DMS79 treated with DMSO at 0.1 percent for 48 hours (cell line): ENCODE measurements at places on chromosomes 2 and 18.

GRCh38 chr2:208618220-208618619 lies 211.6 kb downstream of the PTH2R start:
- no peak for DNase-seq

DNA sequence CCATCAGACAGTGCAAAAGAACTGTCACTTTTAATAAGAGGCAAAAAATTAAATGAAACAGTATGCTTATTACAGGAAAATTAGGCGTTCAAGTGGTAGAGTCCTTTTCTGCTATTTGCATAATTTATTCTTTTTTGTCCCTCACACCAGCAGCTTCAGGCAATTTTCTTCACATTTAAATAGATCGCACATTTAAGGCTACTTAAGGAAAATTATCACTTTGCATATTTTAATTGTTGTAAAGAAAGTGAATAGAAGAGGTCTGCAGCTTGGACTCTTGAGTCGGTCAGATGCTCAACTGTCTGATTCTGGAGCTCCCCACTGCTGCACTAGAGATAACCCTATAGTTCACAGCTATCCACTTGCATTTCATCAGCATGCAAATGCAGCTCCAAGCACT lies 141.3 kb downstream of the FIGN start:
- no peak for DNase-seq

GRCh38 chr2:7997279-7997678 lies 684.6 kb upstream of the ID2 start:
- no peak for DNase-seq

DNA sequence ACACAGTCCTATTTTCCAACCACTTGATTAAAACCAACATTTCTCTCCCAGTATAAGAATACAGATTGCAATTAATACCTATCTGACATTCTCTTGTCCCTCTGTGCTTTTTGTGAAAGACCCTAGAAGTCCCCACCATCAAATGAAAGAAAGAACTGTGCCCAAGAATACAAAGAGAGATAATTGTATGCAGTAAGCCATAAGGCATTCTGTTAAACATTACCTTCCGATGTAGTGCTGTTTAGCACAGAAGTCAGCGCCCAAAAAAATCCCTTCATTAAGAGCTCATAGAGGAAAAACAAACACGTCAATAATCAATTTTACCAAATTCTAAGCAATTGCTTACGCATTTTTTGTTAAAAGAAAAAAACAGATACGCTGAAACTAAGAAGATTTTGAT lies 41.1 kb downstream of the ZNF516 start:
- DNase-seq: no peak

DNA sequence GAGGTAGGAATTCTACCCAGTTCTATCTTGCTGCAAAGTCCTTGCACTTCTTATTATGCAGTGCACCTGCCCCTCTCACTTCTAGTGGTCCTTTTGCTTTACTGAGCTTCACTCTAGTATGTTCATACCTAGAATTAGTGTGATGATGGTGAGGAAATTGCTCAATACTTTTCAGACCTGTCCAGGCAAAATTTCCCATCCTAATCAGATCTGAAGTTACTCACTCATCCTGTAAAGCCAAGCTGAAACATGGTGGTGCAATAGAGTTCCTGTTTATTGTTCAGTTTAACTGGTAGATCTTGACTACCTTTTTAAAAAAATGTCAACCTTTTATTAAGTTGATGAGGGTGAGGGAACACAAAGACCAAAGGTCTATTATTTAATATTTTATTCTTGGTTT lies 12.6 kb upstream of the FIGN start:
- DNase-seq: no peak

GRCh38 chr2:190540048-190540447 lies 5.5 kb upstream of the NEMP2 start:
- DNase-seq: no peak

DNA sequence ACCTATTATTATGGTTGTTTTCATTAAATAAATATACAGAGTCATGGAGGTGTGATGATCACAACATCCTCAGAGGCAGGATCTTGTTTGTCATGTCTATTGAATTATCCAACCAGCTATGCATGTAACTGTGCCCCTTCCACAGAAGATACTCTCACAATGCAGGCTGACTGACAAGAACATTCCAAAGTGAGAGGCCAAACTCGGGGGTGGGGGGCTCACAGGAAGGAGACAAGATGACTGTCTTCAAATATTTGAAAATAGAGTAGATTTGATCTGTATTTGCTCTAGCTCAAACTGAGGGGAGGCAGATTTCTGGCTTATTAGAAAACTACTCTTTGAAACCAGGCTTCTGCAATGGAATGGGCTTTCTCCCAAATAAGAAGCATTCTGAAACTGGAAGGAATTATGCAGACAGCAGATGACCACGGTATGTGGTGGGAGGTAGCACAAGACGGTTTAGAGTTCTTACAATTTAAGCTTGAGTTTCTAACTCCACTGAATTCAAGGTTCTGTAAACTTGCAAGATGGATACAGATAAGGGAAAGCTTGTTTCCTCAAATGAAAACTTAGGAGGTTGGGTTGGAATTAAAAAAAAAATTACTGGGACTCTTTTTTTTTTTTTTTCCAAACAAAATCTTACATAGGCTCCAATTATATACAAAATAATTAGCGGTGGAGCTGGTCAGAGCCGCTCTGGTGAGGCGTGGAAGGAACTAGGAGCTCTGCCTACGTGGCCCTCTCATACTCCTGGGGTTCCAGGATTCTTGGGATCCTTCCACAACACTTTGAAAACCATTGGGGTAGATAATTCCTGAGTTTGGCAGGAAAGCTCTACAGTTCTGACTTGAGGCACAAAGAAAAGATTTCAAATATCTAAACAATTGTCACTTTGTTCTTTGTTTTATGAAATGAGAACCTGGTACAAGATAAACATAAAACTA lies 79.3 kb downstream of the PLA2R1 start:
- no peak for DNase-seq

GRCh38 chr2:98822301-98823164 lies 91.6 kb upstream of the MGAT4A start:
- DNase-seq: no peak

DNA sequence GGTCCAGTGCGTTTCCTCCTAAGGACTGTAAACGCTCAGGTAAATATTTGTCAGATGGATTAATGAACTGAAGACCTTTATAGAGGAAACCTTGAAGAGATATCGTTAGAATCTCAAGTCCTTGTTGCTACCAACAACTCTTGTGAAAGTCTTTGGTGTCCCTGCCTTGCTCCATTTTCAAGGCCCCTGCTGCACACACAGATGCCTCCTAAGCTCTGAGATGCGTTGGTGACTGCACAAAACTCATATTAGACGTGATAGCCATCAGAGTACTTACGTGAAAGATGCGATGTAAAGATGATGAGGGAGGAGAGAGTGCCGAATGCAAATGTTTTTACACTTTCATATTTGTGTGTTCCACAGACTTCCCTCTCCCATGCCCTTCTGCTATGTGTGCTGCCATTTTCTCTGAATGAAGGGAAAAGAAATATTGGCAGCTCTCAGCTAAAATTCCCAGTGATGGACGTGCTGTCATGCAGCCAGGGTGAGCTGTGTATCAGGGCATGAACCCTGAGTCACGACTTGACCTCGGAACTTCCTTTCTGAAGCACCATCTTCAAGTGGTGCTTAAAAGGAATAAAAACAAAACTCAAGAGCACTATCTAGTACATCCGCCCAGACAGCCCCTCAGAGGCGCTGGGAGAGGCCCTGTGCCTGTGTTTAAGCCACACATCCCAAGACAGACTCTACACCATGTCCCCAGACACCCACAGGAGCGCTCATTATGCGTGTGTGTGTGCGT lies 117.4 kb downstream of the FAM210A start:
- DNase-seq: peak; percentile 42

DNA sequence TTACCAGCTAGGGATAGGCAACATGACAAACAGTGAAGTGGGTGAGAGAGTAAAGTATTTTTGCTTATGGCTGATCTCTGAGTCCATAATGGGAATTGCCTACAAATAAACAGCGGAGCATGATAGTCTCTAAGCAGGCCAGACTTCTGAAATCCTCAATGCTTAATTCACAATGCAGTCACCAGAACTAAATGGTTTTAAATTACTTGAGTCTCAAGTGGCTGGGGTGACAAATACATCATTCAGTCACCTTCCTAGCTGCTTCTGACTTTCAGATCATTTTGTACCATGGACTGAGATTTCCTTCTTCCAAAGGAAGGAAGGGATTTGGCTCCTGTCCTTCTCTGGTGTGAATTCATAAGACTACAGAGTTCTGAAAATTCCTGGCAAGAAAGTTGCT lies 82.8 kb upstream of the RMP24 start:
- DNase-seq: no peak

DNA sequence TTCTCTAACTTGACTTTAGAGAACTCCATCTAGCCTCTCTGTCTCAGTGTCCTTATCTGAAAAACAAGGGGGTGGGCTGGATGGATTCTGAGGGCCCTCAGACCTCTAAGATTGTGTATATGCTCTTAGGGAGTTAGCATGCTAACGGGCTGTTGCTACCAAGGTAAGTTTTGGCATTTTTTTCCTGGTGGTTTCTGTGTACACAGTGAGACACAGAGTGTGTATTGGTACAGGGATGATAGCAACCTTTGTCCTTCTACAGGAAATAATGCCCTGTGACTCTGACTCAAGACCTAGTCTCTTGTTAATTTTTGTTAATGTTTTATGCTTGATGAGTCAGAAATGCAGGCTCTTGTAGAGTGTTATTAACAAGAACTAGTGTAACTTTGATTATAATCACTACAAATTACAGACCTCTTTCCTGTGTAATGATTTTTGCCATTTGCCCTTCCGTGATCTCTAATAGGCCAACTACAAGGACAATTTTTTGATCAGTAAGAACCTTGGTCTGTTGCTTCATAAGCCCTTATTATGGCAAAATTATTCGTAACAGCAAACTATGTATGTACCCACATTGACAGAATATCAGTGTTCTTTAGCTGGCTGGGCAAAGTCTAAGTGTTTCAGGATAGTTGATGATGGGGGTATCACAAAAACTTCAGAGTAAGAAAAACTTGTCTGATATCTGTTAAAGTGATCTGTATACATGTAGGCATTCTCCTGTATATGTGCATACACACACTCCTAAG lies 89.7 kb downstream of the SPTBN1 start:
- no peak for DNase-seq

GRCh38 chr18:48714873-48715272 lies 176.0 kb downstream of the CTIF start:
- DNase-seq: no peak

DNA sequence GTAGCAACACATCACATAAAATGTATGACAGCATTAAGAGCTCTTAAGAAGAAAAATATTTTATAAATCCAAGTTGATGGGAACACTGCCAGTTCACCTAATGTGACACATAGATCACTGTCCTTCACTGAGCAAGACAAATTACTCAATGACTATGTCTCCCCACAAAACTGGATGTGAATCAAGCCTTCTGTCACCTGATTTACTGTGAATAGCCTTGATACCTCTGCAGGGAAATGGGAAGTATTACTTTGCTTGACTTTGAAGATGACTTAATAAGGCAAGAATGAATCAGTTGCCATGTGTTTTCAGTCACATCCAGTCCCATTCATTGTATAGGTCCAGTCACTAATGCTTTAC lies 94.6 kb downstream of the NYAP2 start:
- DNase-seq: no peak

DNA sequence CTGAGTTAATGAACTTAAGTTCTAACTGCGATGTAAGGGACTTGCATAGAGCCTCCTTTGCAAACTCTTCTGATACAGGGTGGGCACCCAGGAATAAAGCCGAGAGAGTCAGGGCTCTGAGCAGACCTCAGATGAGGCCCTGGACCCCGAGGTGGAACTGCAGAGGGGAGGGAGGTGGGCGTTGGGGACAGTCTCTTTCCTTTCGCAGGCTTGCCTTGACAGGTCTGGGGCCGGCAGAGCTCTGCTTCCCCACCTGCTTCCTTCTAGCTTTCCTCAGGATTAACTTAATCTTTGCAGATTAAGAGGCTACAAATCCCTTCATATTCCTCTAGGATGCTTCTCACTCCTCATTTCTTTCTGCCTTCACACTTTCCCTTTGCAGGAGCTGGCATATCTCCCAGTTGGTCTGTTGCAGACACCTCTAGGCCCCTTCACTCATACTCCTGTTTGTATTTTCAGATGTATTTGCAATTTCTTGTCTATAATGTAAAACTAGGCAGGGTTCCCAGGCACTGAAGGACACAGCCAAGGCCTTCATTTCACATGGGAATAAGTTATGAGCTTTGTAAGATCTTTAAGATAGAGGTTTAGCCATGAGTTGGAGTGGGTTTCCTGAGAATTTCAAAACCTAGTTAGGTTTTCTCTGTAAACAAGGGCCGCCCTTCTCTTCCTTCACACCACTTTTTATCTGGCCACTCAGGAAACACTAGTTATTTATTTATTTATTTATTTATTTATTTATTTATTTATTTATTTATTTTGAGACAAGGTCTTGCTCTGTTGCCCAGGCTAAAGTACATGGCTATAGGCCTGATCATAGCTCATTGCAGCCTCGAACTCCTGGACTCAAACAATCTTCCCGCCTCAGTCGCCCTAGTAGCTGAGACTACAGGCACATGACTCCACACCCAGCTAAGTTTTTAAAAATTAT lies 70.9 kb downstream of the MTCL1 start:
- DNase-seq: no peak

GRCh38 chr2:27765621-27766286 lies 5.8 kb upstream of the MRPL33 start:
- peak; percentile 77 for DNase-seq

DNA sequence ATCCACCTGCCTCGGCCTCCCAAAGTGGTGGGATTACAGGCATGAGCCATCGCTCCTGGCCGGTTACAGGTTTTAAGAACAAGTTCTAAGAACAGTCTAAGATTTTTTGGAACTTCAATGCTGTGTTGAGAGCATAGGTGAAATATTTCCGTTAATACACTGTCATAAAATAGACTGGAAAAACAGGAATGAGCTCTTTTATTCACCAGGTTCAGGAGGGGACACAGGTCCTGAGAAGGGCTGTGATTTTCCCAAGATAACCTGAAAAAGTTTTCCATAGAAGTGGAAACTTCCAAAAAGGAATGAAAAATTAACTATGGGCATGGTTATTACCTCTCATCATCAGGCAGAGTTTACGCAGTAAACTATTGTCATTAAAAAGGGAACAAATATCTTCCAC lies 97.6 kb upstream of the TMEM178A start:
- no peak for DNase-seq

GRCh38 chr2:104900608-104901007 lies 46.7 kb downstream of the POU3F3 start:
- DNase-seq: no peak

- DNase-seq: no peak
Observed at GRCh38 chr2:187054501-187055319, 205.7 kb upstream of the ZSWIM2 start.
